ENCODE measurements at places on chromosomes 13 and 19.

- DNase-seq: peak; percentile 65
Observed at GRCh38 chr19:510606-511100, 3.4 kb downstream of the TPGS1 start.

DNA sequence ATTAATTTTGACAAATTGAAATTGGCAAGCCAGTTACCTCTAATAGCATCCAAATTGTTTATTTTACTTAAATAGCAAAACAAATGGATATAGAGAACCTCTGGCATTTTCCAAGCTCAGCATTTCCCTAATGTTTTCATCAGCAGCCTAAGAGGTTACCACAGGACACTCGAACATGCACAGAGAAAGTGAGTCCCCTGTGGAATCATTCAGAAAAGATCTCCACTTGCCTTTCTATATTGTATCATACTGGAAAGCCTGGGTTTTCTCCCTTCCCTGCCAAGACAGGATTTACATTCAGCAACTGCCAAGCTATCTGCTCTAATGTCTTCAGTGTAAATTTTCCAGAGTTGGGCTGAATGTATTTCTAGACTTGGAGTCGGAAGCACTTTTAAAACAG lies 188.9 kb downstream of the KCTD12 start:
- no peak for DNase-seq

- peak; percentile 62 for DNase-seq
Observed at GRCh38 chr19:48511800-48512503, at the start of gene LMTK3. TSS of gene LMTK3 (minus strand) at chr19:48511835. CDS start at chr19:48511576, 259 bp downstream.

- DNase-seq: no peak
Observed at GRCh38 chr13:52846567-52847321, 1.7 kb downstream of the PCDH8 start.

GRCh38 chr13:39612023-39612637 lies 9.1 kb upstream of the LHFPL6 start:
- no peak for DNase-seq

GRCh38 chr13:108056278-108056677 lies 159.1 kb downstream of the LIG4 start:
- DNase-seq: no peak

DNA sequence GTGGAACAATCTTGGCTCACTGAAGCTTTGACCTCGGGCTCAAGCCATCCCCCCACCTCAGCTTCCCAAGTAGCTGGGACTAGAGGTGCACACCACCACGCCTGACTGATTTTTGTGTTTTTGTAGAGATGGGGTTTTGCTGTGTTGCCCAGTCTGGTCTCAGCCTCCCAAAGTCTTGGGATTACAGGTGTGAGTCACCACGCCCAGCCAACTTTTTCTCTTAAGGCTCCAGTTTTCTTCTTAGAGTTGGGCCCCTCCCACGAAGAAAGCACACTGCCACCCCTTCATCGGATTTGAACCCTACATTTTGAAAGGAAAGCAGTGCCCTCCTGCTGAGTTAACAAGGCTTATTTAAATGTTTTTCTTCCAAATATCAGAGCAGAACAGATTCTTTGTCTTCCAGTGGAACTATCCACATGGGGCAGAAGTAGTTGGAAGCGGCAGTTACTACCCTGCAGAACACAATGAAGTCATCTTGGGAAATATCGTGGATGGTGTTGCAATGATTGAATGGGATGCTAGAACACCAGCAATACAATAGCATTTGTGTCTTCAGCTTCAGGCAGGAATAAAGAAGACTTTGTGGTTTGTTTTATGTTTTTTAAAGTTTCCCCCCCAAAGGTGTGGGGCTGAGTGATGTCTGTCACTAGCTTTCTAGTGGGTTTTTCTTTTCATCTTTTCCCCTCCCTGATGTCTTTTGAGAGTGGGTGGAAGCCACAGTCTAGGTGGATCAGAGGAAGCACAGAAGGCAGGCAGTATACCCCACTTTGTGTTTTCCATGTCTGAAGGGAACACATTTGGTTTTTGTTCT lies 8.9 kb downstream of the ACTN4 start:
- no peak for DNase-seq

DNA sequence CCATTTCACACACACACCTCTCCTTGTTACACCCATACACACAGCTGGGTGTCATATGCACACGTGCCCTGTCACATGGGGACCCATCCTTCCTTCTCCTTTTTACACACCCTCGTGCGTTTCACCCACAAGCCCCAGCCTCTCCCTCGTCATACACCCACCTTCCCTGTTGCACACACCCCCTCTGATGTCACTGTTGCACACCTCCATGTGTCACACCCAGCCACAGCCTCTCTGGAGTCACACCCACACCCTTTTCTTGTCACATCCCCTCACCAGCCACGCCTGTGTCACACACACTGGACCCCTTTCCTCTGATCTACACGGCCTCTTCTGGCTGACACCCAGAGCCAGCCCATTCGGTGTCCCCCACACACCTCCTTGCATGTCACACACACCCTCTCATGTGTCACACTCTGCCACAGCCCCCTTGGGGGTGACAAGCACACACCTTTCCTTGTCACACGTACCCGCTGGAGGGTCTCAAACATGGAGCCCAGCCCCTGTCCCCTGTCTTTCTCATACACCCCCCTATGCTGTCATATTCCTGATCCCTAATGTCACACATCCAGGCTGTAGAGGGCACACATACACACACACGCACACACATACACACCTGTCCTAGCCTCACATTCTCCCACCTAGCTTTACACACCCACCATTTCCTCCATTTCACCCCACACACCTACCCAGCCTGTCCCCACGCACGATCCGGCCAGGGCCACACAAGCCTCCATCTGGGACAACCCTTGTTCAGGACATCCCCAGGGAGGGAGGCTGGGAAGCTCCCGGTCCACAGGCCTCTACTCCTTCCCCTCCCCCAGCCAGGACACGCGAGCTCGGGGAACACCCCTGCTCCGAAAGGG lies 1.4 kb downstream of the NOVA2 start:
- DNase-seq: no peak

DNA sequence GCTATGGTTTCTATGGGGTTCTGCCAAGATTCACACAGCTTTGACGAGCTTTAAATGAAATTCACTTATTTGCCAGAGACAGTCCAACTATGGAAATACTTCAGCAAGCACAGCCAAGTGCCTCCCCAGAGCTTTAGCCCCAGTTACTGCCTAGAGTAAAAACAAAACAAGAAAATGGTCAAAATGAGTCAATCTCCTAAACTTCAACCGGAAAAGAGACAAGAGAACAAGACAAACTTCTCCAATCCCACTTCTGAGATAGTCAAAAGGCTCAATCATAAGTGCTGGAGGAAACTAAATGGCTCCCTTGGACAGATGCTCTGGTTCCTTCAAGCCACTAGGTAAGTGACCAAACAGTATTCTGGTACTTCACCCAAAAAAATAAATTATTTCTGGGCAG lies 65.8 kb downstream of the KATNAL1 start:
- DNase-seq: no peak

DNA sequence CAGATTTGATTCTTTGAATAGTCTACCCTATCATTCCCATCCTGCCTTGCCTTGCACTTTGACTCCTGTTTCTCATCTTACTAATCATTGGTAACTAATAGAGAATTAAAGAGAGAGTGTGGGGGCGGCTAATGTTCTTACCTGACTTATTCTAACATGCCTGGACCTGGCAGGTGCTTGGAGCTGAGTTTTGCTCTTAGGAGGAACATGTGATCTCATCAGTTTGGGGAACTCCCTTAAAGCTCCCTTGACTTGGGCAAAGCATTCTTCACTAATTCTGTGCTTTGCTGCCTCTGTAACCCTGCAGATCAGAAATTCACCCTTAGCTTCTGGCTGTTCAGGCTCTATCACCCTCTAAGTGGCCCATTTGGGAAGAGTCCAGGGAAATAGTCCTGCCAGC lies 861.1 kb downstream of the GPC5 start:
- no peak for DNase-seq

DNA sequence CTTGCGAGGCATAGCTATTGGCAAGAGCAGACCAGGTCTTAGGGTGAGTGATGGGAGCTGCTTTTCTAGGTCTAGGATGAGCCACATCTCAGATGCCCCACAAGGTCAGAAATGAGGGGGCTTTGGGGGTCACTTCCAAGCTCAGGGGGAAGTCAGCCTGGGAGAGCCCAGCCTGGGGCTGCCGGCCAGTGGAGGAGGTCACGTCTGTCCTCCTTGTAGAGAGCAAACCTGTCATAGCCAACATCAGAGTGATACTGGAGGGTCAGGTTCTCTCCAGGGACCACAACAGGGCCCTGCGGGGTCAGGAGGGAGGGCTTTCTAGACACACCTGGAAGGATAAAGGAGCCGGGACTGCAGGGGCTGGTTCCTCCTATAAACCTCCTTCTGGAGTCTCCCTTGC lies 2.4 kb downstream of the LILRA5 start:
- DNase-seq: no peak

- no peak for DNase-seq
Observed at GRCh38 chr13:20401931-20402856, 123.5 kb downstream of the CRYL1 start.

DNA sequence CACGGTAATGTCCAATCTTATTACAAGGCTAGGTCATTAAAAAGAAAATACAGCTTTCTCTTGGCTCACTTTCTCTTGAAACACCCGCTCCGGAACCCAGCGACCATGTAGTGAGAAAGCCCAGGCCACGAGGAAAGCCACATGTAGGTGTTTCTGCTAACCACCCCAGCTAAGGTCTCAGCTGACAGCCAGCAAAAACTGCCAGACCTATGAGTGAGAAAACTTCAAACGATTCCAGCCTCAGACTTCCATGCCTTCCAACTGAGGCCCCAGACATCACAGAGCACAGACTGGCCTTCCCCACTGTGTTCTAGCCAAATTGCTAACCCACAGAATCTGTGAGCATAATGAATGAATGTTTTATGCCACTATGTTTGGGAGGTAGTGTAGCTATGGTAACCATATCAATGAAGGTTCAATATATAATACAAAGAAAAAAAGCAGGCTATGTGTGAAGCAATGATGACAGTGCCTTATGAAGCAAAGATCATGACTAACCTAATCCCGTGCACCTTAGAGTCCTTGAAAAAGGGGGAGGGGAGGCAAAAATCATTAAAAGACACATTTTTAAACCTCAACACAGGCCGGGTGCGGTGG lies 11.9 kb upstream of the TPTE2 start:
- no peak for DNase-seq

DNA sequence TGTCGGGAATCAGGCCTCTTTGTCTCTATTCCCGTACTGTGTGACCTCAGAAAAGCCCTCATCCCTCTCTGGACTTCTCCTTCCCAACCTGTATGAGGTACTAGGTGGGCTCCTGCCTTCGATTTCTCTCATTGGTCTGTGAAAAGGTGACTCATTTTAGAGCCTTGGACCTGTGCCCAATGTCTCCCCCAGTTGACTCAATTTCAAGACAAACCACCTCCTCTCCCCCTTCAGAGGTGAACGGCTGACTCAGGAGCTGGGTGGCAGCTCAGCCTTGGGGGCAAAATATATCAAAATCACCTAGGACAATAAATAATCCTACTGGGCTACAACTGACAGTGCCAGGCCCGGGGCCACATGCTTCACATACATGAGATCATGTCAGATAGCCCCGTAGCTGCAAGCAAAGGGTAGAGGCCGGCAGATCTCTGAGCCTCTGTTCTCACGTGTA lies 630 bp downstream of the COQ8B start:
- no peak for DNase-seq

DNA sequence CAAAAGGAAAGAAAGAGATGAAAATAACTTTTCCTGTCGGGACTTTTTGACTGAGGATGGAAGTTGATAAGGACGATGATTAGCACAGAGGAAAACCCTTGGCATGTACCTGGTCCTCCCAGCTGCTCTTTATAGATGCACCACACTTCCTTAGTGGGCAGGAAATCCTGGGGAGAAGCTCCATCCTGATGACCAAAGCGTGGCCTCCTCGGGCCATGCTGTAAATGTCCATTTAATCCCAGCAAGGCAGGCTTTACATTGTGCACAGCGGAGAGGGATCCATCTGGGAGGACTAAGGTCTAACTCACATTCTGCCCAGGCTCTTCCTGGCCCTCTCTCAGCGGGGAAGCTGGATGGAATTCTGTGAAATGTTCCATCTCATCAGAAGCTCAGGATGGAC lies 113.5 kb downstream of the COL4A2 start:
- no peak for DNase-seq

GRCh38 chr13:68923995-68924394 lies 1183.6 kb upstream of the ATXN8OS start:
- DNase-seq: no peak

GRCh38 chr19:5873617-5874199 lies 3.4 kb upstream of the FUT5 start:
- DNase-seq: no peak

- DNase-seq: no peak
Observed at GRCh38 chr19:3517638-3518037, 11.5 kb downstream of the FZR1 start.

DNA sequence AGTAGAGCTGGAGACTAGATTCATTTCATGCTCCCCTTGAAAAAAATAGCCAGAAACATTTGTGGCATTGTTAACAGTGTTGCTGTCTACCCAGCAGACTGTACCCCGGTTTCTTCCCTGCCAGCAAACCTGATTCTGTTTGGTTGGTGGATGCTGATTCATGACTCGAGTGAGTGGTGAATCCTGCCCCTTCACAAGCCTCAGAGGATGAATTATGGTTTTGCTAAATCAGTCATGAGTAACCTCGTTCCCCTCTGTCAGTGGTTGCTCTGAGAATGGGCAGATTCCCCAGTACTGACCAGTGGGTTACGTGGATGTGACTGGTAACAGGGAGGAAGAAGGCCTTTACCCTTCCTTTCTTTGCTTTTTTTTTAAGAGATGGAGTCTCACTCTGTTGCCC lies 10.1 kb downstream of the NLRP12 start:
- no peak for DNase-seq

DNA sequence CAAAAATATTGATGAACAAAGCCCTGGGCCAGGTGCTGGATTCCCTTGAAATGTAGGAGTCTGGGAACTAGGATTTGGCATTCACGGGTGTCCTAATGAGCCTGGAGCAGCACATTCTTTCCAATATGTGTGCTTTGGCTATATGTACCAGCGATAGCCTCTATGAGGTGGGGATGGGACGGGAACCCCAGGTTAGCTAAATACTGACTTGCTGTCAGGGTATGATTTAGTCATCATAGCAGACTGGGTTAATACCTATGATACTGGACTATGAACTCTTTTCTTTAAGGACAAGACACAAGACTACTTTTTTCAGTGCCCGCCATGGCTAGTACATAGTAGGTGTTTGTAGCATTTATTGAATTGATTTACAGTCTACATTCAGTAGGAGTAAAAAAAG lies 152.7 kb downstream of the KCNRG start:
- no peak for DNase-seq

GRCh38 chr13:90403330-90404082 lies 944.0 kb upstream of the MIR17HG start:
- no peak for DNase-seq
